Activated CD4-positive, alpha-beta T cell treated with anti-CD3 and anti-CD28 coated beads for 36 hours (primary cell): ENCODE measurements at places on chromosomes 12 and 14. TPM values are rescaled to one million over a fixed set of nuclear protein-coding genes. Genes with fewer than 3 reads are reported as not detected.

DNA sequence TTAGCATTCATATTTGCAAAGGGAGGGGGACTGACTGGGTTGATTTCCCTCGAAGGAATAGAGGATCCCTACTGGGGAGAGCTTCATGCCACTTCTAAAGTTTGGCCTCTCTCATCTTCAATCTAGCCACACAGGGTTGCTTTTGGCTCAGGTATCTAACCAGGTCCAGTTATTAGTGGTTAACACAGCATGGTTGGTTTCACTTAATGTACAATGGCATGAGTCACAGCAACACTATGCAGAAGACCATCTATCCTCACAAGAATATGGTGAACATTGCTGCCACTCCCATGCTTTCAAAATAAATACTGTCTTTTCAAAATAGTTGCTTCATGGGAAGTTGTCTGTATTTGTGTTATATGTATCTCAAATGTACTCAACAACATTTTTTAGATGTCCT, 6.6 kb upstream of the RAB3IP start:
- no peak for DNase-seq

GRCh38 chr14:94918896-94919295, 149.0 kb upstream of the GSC start:
- no peak for DNase-seq

Gene ZCRB1
- 79.9 TPM for total RNA-seq

Gene TPI1
- 2,753 TPM for total RNA-seq

DNA sequence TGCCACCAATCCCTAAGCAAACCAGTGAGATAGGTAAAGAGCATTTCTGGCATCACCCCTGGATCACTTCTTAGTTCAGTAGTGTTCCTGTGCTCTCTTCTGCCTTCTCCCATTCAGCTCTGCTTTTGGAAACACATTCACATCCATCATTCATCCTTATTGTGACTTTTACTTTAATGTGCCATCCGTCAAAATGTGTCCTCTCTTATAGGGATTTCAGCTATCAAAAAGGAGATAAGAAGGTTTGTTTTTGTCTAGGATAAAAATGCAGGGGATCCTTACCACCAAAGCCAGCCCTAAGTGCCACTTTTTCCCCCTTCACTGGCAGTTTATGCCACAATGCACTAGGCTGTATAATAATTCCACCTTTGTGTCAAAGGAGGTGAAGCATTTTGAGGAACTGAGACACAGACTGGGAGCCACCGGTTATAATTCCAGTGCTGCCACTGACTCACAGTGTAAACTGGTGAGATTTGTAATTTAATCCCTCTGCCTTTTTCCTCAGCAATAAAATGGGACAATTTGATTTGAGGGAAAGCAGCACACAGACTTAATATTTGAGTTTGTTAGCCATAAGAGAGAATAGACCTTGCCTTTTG, 158.6 kb downstream of the PAX9 start:
- DNase-seq, result no peak

- DNase-seq, result no peak
These were observed 42.6 kb downstream of the LIMA1 start for GRCh38 chr12:50240792-50241114.

Gene CRIP1
- total RNA-seq, result 182 TPM

- DNase-seq, result no peak
These were observed 318.1 kb downstream of the AEBP2 start for GRCh38 chr12:19757317-19757877.

DNA sequence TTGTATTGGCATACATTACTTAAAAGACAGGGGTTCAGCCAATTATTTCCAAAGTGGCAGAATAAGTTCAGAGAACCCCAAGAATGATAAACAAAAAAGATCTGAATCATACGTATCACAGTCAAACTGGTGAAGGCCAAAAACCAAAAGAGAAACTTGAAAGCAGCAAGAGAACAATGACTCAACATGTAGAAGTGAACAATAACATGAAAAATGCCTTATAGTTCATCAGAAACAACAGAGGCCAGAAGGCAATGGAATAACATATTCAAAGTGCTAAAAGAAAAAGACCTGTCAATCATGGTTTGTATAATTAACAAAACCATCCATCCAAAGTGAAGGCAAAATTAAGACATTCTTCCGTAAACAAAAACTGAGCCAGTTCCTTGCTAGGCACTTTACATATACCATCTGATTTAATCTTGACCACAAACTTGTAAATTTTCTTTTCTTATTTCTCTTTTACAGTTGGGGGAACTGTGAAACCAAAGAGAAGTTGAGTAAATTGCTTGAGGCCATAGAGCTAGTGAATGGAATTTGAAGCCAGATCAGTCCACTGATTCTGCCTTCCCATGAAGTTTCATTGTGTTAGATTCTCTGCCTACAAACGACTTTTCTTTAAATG, 232.1 kb upstream of the SEL1L start:
- no peak for DNase-seq

DNA sequence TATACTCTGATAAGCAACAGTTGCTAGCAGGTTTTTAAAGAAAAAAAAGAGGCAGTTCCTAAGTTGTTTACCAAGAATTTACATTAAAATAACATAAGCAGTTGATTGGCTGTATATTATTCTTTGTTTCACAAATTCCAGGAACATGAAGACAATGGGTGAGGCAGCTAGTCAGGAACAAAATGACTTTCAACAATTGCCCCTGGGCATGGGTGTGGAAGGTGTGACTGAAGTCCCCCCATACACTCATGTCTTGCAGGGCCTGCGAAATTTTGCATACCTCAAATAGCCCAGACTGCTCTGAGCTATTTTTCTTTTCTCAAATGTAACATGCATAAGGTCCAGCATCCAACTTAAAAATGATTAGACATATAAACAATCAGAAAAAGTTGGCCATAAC, 267.2 kb upstream of the DIO3 start:
- DNase-seq, result no peak
